SW 1271 (cell line): ENCODE measurements at places on chromosomes 3 and 15.
A peak's percentile ranks its signal among the peaks of the same experiment; 100 is the strongest.

- no peak for DNase-seq
Observed at GRCh38 chr3:156303001-156303707, 182.8 kb downstream of the KCNAB1 start.

- DNase-seq, result no peak
Observed at GRCh38 chr15:46872981-46873330, 844.3 kb upstream of the SEMA6D start.

DNA sequence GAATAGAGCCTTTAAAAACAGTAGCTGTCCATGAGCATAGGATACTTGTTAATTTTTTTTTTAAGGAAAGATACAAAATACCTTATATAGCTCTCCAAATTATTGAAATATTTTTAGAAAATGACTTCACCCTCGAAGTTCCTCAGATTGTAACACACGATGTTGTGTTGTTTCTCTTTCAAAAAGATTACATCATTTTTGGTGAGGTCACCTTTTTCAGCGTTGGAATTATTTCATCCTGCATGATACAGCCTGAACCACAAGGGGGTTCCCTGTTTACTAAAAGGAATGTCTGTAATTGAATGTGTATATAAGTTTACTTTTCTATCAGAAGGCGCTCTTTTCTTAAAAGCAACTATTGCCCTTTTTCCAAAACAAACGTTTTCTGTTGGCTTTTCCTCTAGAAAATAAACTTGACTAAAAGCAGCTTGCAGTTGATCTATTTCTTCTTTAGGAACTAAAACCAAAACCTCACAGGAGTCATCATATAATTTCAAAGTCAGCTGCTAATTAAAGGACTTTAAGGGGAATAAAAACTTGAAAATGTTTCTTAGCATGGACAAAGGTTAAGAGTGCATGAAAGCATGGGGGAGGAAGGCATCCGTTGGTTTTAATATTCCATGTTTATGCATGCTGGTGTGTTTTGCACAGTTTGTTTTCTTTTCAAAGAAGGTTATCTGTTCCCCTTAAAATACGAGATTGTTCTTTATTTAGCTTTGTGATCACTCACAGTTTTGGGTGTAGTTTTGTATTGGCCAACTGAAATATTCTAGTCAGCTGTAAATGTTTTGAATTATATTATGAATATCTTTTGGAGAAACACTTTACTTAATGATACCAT lies 29.4 kb downstream of the LYSMD4 start:
- peak; percentile 73 for DNase-seq

DNA sequence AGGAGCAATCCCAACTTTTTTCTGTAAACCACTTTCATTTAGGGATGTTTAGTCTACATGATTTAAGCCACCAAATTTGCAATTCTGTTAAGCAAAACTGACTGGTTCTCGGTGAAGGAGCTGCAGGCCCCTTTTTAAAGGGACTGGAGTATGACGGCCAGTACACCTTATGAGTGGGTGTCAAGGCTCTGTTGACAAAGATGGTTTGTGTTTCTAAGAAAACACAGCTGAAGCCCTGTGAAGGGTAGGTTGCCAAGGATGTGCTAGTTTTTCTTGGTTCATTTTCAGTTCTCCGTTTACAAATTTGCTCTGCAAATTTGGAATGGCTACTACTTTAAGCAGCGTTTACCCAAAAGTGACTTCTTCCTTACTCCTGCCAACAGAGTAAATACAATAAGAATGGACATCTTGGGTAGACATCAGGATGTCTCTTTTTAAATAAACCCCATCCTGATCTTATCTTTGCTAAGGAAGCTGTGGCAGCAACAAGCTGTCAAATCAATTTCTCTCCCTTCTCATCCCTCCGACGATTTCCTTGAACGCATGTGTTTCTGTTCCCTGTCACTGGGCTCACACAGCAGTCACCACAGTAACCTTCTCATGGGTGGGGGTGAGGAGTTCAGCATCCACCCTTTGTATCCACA lies 58.2 kb upstream of the CMTM8 start:
- no peak for DNase-seq

DNA sequence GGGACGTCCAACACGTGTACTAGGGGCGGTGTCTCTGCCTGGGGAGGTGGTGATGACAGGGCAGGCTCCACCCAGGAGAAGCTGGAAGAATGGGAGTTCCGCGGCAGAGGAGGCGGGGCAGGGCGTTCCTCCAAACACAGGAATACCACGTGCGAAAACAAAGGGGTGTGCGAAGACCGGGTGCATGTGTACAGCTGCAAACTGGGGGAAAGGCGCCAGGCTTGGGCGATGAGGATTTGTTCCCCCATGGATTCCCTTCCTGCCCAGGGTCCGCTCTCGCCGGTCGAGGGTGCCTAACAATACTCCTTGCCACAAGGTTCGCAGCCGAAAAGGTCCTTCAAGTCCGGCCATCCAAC lies 500 bp upstream of the ZSCAN2 start:
- peak; percentile 94 for DNase-seq

GRCh38 chr3:16028604-16029003 lies 145.9 kb upstream of the GALNT15 start:
- no peak for DNase-seq

DNA sequence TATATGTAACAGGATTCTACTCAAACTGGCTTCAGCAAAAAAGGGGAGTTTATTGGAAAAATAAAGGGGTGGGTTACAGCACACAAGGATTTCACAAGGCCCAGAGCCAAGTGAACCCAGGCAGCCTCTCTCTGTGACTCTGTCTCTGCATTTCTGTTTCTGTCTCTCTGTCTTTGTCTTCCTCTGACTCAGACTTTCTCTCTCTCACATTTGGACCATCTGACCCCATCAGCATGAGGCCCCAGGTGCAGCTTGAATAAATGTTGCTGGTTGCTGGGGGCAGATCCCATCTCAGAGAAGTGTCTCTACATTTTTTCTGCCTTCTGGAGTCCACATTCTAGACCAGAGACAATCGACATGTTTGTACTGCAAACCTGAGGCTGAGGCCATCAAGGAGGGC lies 45.0 kb downstream of the RPLP1 start:
- DNase-seq, result no peak

GRCh38 chr15:42135351-42135750 lies 21.1 kb downstream of the PLA2G4F start:
- DNase-seq, result no peak

GRCh38 chr15:58064980-58065444 lies 499 bp downstream of the ALDH1A2 start:
- no peak for DNase-seq

- no peak for DNase-seq
Observed at GRCh38 chr3:81684751-81685395, 76.6 kb downstream of the GBE1 start.

- DNase-seq, result no peak
Observed at GRCh38 chr3:61218504-61218903, 32.7 kb downstream of the FHIT start.

GRCh38 chr3:188964957-188965356 lies 206.8 kb upstream of the TPRG1 start:
- DNase-seq, result no peak

- DNase-seq, result peak; percentile 41
Observed at GRCh38 chr3:50189274-50189673, 2.1 kb upstream of the GNAT1 start.

DNA sequence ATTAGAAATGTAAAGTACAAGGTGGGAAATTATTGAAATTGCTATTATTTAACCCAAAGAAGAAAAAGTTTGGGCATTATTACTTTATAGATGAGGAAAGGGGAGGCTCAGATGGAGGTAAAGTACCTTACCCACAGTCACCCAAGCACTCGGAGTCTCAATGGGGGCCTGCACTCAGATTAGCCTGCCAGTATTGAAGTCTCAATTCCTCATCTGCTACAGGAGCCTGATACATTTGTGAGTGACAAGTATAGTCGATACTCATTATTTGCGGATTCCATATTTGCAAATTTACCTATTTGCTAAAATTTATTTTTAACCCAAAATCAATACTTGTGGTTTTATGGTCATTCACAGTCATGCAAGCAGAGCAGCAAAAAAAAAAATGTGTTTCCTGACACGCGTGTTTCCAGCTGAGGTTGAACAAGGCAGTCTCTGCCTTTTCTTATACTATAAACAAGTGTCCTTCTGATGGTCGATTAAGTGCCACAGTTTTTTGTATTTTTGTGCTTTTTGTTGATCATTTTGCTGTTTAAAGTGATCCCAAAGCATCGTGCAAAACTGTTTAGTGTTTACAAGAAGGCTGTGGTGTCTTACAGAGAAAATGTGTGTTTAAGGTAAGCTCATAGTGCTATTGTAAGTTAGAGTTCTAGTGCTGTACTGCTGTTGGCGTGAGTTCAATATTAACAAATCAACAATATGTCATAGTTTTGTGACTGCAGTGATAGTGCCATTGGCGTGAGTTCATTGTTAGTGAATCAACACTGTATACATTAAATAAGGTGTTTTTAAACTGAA lies 48.0 kb downstream of the ARHGEF26 start:
- no peak for DNase-seq

DNA sequence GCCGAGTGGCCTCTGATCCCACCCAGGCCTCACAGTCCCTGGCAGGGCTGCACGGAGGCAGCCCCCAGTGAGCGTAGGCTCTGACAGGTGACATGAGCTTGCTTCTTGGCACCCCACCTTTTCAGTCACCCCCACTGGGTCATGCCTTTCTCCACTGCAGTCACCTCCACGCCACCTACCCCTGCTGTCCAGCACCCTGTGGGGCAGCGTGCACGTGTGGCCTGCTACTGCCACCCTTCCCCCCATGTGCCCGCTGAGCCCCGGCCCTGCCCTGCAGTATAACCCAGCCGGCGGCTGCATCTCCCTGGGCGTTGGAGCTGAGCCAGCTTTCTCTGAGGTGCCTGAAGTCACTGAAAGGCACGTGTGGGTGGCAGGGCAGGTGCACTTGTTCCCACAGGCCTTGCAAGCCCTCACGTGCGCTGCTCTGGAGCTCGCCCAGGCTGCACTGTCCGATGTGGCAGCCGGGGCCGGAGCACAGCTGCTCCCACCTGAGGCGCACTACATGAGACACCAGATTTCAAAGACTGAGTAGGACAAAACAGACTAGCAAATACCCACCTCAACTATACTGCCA lies 65.6 kb downstream of the NIPA2 start:
- DNase-seq, result no peak

GRCh38 chr3:49017229-49017970 lies 980 bp downstream of the DALRD3 start:
- no peak for DNase-seq

- no peak for DNase-seq
Observed at GRCh38 chr3:29892976-29893554, 612.2 kb downstream of the RBMS3 start.

DNA sequence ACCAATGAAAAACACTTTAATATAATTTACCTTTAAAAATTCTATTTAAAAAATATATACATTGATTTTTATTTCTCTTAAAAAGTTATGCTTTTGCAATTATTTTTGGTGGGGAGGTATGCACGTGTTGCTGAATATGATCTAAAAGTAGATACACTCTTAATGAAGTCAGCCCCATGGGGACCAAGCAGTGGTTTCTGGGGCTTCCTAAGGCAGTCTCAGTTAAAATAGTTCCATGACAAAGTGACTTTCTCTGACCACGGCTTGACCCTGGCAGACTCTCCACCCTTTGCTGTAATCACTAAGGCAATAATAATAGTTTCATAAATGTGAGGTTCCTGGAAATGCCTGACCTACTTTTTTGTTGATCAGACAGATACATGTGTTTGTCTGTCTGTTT lies 50.4 kb downstream of the CCR4 start:
- DNase-seq, result no peak

DNA sequence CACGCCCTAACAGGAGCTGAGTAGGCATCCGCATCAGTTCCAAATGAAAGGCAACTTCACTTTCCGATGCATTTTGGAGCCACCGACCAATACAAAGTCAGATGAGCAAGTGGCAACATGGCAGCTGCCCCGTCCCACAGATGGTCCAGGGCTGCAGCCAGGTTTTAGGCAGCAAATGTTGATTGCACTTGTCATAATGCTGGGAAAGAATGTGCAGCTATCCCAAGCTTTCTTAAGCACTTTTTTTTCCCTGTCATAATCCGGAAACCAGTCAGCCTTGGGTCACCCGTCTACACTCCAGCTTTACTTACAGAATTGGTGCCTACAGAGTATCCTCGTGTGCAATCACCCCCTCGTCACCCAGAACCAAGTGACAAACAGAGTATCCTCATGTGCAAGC lies 147.7 kb downstream of the CHSY1 start:
- no peak for DNase-seq

DNA sequence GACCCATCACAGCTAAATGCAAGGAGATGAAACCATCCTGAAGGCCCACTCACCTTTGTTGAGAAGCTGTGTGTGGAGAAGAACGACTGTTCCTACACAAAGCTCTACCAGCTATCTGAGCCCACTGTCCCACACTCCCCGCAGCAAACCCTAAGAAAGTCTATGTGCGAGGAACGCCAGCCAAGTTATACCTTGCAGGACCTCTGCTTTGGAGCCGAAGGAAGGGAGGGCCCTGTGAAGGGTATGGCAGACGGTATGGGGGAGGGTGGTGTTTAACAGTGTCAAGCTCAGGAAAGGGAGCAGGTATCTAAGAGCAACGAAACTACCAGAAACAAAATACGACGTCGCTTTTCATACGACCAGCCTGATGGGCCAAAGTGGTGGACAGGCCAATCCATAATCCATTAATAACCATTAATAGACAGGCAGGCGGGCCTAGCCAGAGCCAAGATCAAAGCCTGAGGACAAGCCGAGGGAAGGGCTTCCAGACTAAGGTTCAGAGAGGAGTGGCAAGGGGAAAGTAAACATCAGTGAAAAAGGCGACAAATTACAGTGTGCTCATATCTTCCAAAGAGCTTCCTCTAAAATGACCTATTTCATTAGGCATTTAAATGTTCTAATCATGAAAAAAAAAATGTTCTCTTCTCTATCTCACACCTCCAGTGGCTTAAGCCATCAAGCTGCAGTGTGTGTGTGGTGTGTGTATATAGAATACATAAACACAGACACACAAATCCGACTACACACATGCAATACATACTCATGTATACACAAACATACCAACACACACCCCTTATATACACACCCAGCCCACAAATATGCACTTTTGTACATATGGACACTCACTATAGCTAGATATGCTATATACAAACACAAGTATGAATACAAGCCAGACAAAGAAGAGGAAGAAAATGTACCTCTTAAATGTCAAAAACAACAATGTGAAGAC lies 43.9 kb downstream of the PTPN23 start:
- DNase-seq, result no peak

DNA sequence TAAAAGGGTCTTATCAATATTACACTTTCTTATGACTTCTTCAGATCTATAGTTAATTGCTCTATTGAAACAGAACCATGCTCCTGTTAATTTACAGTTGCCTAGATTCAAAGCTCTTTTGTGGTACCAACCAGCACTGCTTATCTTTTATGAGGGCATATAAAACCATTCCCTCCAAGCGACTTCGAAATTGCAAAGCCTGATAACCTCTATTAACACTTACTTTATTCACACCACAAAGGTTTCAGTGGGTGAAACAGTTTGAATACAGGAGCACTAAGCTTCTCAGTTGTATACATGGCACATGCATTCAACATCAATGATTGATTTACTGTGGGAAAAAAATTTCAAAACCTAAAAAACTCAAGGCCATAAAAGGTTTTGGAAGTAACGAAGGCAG lies 74.9 kb upstream of the PPIB start:
- DNase-seq, result no peak

DNA sequence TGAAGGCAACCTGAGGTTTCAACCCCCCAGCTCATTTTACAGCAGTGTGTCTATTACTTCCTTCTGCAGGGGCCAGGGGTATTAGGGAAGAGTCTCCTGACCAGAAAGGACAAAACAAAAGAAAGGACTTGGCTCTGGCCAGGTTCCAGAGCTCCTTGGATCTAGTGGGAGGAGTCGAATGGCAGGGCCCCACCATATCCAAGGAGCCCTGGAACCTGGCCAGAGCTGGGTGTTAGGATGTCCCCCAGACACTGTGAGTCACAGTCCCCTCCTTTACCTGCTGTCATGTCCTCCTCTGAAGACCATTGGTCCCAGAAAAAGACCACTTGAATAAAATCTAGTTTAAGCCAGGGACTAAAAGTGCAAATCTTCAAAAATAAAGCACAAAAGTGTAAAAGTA lies 113.2 kb downstream of the EEFSEC start:
- no peak for DNase-seq
